Type B pancreatic cell (in vitro differentiated cells): ENCODE measurements at places on chromosomes 7 and 10.

DNA sequence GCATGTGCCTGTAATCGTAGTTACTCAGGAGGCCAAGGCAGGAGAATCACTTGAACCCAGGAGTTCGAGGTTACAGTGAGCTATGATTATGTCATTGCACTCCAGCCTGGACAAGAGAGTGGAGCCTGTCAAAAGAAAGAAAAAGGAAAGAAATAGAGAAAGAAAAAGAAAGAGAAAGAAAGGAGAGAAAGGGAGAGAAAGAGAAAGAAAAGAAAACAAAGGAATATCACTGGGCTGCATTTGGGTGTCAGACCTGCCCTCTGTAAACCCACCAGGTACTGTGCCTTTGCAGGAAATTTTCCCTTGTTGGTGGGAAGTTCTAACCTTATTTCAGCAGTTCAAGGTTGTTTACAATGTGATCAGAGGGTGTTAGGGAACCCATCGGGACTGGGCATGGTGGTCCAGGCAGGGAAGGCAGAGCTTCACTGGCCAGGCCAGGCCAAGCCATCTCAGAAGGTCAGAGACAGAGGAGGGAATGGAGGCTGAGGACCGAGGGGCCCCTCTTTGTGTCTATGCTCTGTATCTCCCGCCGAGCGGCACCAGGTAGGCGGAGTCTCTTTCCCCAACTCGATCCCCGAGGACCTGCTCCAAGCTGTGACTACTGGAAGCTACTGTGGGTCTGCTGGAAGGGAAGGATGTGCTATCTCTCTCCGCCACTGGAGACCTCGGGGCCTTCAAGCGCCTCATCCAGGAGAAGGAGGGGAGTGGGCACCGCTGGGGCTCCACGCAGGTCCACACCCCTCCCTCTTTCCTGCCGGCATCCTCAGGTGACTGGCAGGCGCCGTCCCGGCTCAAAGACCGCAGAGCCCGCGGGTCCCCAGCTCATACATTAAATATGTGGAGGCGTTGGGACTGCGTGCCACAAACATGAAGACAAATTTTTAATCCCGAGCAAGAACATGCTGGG lies 15.2 kb upstream of the KAZALD1 start:
- H3K4me1 ChIP-seq: peaks cover 51% of the 10 kb centered on the region
- peak overlapping the region; percentile 71 for H3K4me3 ChIP-seq
- no peak for DNase-seq

- H3K4me3 ChIP-seq: no peak overlapping the region
- no peaks in the 10 kb centered on the region for H3K4me1 ChIP-seq
- H3K36me3 ChIP-seq: peaks cover 60% of the 10 kb centered on the region
- no peak overlapping the region for H3K27ac ChIP-seq
These were observed 37.8 kb downstream of the HERPUD2 start for GRCh38 chr7:35657125-35657524.

- H3K4me3 ChIP-seq: peak overlapping the region; percentile 20
- no peak for DNase-seq
- H3K27ac ChIP-seq: peak overlapping the region; percentile 79
- no peaks in the 10 kb centered on the region for H3K27me3 ChIP-seq
- peaks cover 35% of the 10 kb centered on the region for H3K4me1 ChIP-seq
- no peaks in the 10 kb centered on the region for H3K36me3 ChIP-seq
These were observed 192.5 kb upstream of the SEMA3C start for GRCh38 chr7:81111358-81111757.

GRCh38 chr10:22912763-22913384 lies 15.0 kb upstream of the ARMC3 start:
- DNase-seq: no peak
- no peaks in the 10 kb centered on the region for H3K36me3 ChIP-seq
- H3K4me3 ChIP-seq: no peak overlapping the region
- peaks cover 17% of the 10 kb centered on the region for H3K4me1 ChIP-seq

DNA sequence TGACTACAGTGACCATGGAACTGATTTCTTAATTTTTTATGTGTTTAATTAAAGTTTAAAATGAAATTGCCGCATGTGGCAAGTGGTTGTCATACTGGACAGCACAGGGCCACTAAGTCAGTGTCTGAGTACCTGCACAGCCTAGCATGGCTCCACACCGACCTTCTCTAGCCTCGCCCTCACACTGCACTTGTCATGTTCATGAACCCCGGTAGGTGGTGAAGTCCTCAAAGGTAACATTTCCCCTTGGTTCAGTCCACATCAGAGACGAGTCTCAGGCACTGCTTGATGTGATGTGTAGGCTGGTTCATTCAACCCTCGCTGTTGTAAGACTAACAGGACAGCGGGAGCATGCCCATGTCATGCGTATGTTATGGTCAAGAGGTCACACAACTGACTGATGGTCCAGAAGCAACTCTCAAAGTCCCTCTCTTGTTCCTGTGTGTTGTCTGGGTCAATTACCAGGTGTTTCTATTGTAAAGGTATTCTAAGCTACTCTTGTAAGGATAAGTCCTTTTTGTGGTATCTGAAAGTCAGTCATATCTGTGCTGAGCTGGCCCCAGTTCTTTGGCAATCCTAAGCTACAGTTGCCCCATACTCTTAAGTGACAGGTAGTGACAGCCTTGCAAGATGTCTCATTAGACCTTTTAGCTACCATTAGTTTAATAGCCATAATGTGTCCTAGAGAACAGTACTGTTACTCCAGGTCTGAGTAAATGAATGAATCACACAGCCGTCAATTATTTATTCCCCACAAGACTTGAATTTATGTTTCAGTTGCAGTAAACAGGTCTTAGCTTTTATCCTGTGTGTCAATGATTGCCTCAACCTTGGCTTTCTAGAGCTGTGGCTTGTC lies 32.9 kb upstream of the ZC3HAV1L start:
- H3K4me3 ChIP-seq: no peak overlapping the region
- H3K27ac ChIP-seq: no peak overlapping the region
- H3K27me3 ChIP-seq: no peaks in the 10 kb centered on the region
- DNase-seq: no peak
- peaks cover 21% of the 10 kb centered on the region for H3K36me3 ChIP-seq

DNA sequence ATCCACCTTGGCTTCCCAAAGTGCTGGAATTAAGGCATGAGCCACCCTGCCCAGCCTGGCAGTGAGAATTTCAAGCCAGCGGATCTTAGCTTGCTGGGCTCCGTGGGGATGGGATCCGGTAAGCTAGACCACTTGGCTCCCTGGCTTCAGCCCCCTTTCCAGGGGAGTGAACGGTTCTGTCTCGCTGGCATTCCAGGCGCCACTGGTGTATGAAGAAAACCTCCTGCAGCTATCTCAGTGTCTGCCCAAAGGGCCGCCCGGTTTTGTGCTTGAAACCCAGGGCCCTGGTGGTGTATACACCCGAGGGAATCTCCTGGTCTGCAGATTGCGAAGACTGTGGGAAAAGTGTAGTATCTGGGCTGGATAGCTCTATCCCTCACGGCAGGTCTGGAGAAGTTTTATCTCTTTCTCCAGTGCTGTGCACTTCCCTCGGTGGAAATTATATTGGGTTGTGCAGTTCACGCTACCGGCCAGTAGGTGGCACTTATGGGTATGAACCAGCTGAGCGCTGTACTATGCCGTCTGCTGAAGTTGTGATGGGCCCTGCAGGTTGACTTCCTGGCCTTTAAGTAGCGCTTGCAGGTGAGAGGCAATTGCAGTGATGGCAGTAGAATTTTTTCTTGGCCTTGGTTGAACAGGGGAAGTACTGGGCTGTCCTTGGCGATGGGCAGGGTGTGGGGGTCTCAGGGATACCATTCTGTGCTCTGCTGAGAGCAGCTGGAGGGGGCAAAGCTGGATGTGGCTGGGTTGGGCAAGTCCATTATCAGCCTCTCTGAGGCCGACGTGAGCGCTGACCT lies 138.0 kb upstream of the MTPN start:
- H3K4me1 ChIP-seq: peaks cover 3% of the 10 kb centered on the region
- no peak for DNase-seq
- H3K4me3 ChIP-seq: no peak overlapping the region
- no peak overlapping the region for H3K27ac ChIP-seq

GRCh38 chr10:92238054-92238585 lies 52.8 kb downstream of the CPEB3 start:
- H3K4me1 ChIP-seq: peaks cover 17% of the 10 kb centered on the region
- H3K27me3 ChIP-seq: peaks cover 38% of the 10 kb centered on the region
- no peaks in the 10 kb centered on the region for H3K36me3 ChIP-seq
- H3K27ac ChIP-seq: peak overlapping the region; percentile 86
- peak overlapping the region; percentile 90 for H3K4me3 ChIP-seq

DNA sequence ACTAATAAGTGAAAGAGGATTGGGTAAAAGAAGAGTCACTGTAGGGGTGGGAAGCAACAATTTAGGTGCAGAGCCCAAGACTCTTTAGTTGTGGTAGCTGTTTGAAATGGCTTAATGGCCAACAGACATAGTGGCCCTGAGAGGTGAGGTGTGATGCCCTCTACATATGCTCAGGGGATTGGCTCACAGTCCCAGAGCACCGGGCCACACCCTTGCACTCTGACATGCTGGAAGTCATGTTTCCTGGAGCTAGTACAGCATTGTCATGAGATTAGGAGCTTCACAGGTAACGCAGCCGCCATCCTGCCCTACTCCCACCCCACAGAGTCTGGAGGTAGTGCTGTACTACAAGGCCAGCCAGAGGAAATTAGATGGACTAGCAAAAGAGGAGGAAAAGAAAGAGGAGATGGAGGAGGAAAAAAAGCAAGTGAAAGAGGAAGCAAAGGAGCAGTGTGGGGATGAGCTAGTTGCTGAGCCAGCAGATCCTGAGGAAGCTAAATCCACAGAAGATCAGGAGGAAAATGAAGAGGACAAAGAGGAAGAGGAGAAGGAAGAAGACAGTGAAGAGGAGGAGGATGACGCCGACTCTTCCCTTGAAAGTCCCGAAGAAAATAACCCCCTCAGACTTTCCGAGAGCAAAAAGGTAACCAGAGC lies 14.8 kb upstream of the FLNC start:
- no peak overlapping the region for H3K4me3 ChIP-seq
- no peak for DNase-seq
- H3K4me1 ChIP-seq: no peaks in the 10 kb centered on the region
- H3K36me3 ChIP-seq: peaks cover 4% of the 10 kb centered on the region
- peaks cover 8% of the 10 kb centered on the region for H3K27me3 ChIP-seq
- no peak overlapping the region for H3K27ac ChIP-seq

DNA sequence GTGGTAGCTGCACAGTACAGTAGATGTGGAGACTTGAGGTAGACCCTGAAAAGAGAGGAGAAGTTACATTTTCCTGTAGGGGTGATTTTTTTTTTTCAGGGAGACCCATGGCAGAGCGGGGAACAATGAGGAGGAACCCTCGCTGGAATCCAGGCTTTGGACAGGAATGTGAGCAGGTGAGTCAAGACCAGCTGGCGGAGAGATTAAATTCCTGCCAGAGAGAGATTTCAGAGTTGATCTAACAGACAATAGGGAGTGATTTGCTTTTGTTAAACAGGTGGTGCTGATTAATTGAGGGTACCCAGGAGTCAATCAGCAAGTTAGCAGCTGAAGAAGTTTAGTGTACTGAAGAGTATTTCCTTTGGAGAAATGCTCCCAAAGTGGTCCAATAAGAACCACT lies 41.6 kb upstream of the MINDY3 start:
- no peak for DNase-seq
- H3K27ac ChIP-seq: no peak overlapping the region
- no peaks in the 10 kb centered on the region for H3K36me3 ChIP-seq
- H3K4me1 ChIP-seq: no peaks in the 10 kb centered on the region
- H3K4me3 ChIP-seq: no peak overlapping the region

DNA sequence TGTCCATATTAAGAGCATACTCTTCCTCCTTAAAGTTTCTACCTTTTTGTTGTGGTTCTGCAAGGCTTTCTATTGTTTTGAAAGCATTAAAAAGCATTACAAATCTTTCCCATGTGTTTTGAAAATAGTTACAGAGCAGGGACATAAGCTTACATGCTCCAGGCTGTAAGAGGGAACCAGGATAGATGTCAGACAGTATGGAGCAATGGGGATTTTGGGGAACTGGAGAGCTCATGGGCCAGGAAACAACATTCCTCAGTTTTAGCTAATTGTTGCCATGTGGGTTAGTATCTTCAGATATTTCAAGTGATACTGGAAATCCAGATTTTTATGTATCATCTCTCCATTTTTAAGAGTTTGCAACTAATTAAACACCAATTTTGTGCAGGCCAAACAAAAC lies 3.5 kb downstream of the MDFIC start:
- H3K27me3 ChIP-seq: no peaks in the 10 kb centered on the region
- peak overlapping the region; percentile 13 for H3K4me3 ChIP-seq
- H3K27ac ChIP-seq: no peak overlapping the region
- peaks cover 5% of the 10 kb centered on the region for H3K36me3 ChIP-seq
- peaks cover 12% of the 10 kb centered on the region for H3K4me1 ChIP-seq

DNA sequence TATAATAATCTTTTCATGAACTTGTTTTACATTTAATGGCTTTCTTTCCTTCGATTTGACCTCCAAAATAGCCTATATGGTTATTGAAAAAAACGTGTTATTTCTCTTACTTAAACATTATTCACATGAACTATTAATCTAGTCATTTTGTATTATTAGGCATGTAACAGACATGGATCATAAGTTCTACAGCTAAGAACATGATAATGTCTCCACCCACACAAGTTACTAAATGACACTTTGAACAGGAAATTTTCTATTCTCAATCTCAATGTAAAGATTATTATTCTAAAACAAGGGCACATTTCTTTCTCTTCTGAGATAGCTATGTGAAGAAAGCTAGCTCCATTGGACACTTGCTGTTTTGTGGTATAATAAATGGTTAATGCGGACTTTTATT lies 10.0 kb downstream of the LAMB4 start:
- H3K27ac ChIP-seq: no peak overlapping the region
- no peak for DNase-seq
- H3K4me3 ChIP-seq: no peak overlapping the region

GRCh38 chr10:69332278-69333010 lies 54.1 kb downstream of the HK1 start:
- peaks cover 48% of the 10 kb centered on the region for H3K4me1 ChIP-seq
- H3K27ac ChIP-seq: peak overlapping the region; percentile 95
- H3K4me3 ChIP-seq: peak overlapping the region; percentile 67
- no peak for DNase-seq

GRCh38 chr7:79290841-79291497 lies 162.5 kb downstream of the MAGI2 start:
- peaks cover 4% of the 10 kb centered on the region for H3K4me1 ChIP-seq
- DNase-seq: no peak
- H3K4me3 ChIP-seq: no peak overlapping the region
- peaks cover 7% of the 10 kb centered on the region for H3K27me3 ChIP-seq
- no peak overlapping the region for H3K27ac ChIP-seq
